ENCODE measurements at places on chromosomes 7 and 10.

DNA sequence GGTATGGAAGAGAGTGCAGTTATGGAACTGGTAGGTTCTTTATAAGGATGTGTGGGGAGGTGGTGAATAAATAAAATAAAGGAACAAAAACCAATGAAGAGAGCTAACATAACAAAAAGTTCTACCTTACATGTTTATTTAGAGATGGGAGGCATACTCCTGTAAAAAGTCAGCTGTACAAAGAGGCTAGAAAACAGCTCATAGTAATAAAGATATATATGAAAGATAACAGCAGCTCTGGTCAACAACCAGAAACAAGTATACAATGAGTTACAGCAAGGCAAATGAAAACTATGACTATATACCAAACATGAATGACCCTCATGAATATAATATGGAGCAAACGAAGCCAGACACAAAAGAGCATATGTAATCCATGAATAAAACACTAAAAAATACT, 62.0 kb downstream of the FAM13C start:
- DNase-seq, result no peak

GRCh38 chr10:34565934-34566333, 249.2 kb downstream of the PARD3 start:
- DNase-seq, result peak; percentile 52

DNA sequence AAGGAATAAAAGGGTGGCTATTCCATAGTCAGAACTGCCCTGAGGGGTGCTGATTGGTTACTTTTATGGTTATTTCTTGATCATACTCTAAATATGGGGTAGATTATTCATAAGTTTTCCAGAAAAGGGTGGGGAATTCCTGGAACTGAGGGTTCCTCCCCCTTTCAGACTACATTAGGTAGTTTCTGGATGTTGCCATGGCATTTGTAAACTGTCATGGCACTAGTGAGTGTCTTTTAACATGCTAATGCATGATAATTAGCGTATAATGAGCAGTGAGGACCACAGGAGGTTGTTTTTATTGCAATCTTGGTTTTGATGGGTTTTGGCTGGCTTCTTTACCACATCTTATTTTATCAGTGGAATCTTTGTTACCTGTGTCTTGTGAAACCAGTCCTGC, 26.5 kb upstream of the POT1 start:
- no peak for DNase-seq

DNA sequence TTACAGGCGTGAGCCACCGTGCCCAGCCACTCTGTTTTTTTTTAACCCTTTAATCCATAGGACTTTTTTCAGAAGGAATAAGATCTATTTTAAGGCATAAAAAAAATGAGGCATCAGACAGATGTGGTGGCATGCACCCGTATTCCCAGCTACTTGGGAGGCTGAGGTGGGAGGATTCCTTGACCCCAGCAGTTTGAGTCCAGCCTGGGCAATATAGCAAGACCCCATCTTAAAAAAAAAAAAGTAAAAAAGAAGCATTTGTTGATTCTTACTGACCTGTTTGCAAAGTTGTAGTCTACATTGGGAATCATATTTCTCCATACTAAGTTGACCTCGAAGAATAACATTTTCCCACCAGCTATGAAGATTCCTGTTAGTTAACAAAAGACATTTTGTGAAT, 38.6 kb downstream of the VCL start:
- DNase-seq, result no peak

DNA sequence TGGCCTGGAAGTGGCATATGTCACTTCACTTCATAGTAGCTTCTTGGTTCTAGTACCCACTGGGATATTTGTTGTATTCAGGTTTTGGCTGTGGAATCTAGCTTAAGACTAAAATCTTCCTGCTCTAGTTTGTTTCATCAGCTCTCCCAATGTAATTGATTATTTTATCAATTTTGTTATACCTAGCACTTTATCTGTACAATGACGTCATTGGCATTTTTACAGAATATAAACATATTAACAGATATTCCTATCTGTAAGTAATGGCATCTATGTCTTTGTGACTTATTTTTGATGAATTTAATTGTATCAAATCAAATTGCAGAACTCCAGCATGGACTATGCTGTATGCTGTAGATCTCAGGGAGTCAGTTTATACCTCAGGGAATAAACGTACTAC, 19.7 kb downstream of the KIAA1217 start:
- DNase-seq, result no peak

DNA sequence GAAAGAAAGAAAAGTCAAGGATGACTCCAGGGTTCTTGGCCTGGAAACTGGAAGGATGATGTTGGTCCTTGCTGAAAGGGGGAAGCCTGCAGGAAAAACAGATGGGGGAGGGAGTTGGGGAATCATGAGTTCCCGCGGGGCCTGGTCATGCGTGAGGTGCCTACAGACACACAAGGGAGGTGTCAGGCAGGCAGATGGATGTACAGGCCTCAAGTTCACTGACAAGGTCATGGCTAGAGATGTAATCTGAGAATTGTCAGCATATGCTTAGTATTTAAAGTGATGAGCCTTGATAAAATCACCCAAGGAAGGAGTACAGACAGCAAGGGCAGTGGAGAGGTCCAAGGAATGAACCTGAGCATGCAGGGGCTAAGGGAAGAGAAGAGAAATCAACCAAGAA, 46.8 kb downstream of the DLG5 start:
- no peak for DNase-seq

Measured in fibroblast of skin of right biceps (primary cell).